SK-N-SH (cell line): ENCODE measurements at places on chromosomes 2 and 18.

GRCh38 chr2:65128297-65129190 is 1.4 kb downstream of the RAB1A start:
- DNase-seq, result no peak

GRCh38 chr2:213228638-213229037 is 55.6 kb upstream of the SPAG16 start:
- DNase-seq, result no peak

DNA sequence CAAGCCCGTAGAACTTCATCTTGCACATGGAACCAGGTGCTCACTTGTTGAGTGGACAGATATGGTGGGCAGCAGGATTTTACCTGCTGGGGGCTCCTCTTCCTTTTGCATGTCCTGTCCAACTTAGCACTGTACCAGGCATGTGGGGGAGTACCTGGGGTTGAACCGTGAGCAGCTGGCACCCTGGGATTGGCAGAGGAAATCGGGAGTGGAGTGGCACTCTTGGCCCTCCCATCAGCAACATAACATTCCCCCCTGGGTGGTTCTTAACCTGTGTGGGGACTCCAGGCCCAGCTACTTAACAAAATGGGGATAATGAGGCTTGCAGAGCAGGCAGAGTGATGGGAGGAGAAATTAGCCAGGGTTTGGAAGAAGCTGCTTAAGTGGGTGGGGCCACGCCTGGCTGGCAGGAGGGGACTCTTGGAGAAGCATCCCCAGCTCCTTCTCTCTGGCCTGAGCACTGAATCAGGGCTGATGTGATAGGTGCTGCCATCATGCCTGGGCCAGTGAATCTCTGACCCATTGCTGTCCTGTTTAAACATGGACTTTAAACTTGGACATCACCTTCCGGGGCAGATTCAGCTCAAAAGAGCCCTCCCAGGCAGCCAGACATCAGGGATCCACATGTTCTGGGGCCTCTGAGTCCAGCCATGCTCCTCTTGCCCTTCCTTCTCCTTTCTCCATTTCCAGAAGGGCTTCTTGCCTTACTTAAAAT is 15.5 kb downstream of the FOSL2 start:
- no peak for DNase-seq

- DNase-seq, result no peak
Observed at GRCh38 chr2:208006833-208007232, 18.5 kb downstream of the PLEKHM3 start.

DNA sequence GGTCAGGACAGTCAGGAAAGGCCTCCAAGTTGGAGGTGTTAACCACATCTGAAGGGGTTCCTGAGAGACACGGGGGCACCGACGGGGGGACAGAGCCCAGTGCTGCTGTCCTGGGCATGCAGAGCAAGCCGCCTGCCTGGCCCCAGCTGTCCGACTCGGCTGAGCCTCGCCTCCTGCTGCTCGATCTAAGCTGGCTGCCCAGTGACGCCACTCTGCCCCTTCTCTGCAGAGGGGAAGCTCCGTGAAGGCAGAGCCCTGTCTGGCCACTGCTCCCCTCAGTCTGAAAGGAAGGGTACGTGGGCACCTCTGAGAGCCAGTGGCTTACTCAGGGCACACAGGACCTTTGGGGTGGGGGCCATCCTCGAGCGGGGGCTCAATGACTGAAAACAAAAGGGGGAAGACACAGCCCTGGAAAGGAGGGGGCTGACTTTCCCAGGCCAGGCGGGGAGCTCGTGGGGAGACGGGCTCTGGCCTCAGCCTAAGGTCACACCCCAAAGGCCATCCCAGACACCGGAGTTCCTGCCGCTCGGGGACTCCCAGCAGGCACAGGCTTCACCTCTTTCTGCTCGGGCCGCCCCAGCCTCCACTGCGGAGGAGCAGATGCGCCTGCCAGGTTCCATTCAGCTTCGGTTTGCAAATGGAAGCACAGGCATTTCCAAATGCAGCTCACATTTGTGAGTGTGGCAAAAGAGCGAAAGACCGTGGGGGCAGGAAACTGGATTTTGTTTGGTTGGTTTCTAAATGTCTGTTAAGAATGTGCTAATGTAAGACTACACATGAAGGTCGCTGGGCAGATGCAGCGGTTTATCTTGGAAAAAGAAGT is 136.9 kb downstream of the HDAC4 start:
- no peak for DNase-seq

- DNase-seq, result no peak
Observed at GRCh38 chr2:95021023-95021416, 4.5 kb upstream of the MAL start.

DNA sequence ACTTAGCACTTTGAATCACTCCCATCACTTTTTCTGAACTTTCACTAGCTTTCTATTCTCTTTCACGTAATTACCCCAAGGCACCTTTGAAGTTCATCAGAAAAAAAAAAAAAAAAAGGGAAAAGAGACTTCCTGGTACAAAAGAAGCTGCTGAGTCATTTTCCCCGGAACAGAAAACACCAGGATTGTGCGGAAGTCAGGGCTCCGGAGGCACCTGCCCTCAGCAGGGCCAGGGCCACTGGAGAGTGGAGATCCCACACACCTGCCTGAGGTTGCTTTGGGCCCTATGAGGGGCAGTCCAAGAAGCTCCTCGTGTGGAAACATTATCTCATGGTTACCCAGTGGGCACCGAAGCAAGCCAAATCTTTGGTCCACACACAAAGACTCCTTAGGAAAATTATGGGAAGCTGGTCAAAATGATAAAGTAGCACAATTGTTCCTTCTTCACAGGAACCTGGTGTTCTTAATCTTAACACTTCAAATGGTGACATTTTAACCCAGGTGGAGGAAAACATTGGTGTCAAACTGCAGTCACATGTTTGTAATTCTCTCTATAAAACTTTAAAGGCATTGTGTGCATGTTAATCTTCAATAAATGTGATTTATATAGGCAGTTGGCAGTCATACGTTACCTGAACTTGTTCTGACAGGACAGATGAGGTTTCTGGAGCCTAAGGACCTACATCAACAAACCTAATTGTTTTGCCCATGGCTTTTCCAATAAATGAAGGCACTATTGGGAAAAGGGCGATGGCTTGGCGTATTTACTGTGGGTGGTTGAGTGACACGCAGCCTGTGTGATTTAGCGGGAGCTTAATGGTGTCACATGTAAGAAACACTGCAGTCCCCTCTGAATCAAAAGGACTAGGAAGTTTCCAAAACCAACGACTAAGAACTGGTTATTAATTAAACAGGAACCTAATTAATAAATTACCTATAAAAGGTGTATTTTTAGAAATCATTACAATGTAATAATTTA is 23.4 kb upstream of the FAM110C start:
- no peak for DNase-seq

GRCh38 chr2:71528131-71528591 is 74.8 kb downstream of the DYSF start:
- DNase-seq, result no peak

DNA sequence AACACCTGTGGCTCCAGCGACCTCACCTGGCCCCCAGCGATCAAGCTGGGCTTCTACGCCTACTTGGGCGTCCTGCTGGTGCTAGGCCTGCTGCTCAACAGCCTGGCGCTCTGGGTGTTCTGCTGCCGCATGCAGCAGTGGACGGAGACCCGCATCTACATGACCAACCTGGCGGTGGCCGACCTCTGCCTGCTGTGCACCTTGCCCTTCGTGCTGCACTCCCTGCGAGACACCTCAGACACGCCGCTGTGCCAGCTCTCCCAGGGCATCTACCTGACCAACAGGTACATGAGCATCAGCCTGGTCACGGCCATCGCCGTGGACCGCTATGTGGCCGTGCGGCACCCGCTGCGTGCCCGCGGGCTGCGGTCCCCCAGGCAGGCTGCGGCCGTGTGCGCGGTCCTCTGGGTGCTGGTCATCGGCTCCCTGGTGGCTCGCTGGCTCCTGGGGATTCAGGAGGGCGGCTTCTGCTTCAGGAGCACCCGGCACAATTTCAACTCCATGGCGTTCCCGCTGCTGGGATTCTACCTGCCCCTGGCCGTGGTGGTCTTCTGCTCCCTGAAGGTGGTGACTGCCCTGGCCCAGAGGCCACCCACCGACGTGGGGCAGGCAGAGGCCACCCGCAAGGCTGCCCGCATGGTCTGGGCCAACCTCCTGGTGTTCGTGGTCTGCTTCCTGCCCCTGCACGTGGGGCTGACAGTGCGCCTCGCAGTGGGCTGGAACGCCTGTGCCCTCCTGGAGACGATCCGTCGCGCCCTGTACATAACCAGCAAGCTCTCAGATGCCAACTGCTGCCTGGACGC is 4.9 kb downstream of the GPR35 start:
- peak; percentile 15 for DNase-seq

DNA sequence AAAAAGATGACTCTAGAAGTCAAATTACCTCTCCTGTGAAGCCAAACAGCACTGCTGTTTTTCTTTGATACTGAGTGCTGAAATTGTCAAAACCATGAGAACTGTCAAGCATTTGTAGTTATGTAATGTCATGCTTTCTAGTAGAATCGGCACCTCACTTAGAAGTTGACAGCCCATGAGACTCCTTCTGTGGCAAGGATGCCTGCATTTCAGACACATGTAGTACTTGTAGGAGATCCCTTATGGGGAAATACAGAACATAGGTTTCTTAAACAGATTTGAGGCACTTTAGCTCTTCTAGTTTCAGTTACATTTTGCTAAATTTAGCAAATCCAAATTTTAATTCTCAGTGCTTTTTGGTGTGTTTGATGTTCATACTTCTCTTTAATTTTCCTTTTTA is 15.7 kb downstream of the ZNF407 start:
- no peak for DNase-seq

GRCh38 chr18:49968644-49969309 is 155.4 kb upstream of the ACAA2 start:
- no peak for DNase-seq

GRCh38 chr2:227117852-227118251 is 46.2 kb downstream of the COL4A4 start:
- DNase-seq, result no peak

- no peak for DNase-seq
Observed at GRCh38 chr2:100580367-100581276, 17.8 kb downstream of the PDCL3 start.

DNA sequence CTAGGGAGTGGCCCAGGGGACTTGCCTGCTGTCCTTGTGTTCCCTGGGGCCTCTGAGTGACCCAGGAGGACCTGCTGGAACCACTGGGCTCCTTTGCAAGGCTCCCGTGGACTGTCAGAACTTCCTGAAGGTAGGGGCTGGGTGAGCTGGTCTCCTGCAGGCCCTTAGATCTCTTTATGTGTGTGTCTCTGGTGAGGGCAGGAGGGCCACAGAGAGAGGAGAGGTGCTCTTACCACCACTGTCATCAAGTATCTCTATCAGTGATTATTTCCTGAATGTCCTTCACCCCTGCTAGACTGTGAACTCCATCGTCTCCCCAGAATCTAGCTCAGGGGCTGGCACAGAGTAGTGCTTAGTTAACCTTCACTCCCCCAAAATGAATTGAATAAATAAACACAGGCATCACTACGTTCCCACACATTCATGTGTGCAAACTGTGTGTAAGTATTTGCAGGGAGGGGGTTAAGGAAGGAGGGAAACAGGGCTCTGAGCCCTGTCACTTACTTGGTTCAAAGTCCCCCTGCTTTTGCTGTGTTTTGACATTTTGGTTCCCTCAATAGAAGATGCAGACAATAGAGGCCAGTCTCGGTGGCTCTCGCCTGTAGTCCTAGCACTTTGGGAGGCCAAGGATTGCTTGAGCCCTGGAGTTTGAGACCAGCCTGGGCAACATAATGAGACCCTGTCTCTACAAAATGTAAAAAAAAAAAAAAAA is 100.8 kb upstream of the HAAO start:
- no peak for DNase-seq

DNA sequence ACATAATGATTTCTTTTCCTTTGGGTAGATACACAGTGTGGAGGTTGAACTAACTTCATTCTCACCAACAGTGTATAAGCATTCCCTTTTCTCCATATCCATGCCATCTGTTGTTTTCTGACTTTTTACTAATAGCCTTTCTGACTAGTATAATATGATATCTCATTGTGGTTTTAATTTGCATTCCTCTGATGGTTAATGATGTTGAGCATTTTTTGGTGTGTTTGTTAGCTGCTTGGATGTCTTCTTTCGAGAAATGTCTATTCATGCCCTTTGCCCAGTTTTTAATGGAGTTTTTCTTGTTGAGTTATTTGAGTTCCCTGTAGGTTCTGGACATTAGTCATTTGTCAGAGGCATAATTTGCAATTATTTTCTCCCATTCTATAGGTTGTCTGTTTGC is 59.8 kb downstream of the MARCHF4 start:
- no peak for DNase-seq

GRCh38 chr2:84639751-84640150 is 123.5 kb downstream of the DNAH6 start:
- DNase-seq, result no peak

- DNase-seq, result no peak
Observed at GRCh38 chr2:186485576-186485870, 537 bp upstream of the ZC3H15 start.

GRCh38 chr2:33168425-33168824 is 221.7 kb downstream of the LTBP1 start:
- DNase-seq, result no peak

DNA sequence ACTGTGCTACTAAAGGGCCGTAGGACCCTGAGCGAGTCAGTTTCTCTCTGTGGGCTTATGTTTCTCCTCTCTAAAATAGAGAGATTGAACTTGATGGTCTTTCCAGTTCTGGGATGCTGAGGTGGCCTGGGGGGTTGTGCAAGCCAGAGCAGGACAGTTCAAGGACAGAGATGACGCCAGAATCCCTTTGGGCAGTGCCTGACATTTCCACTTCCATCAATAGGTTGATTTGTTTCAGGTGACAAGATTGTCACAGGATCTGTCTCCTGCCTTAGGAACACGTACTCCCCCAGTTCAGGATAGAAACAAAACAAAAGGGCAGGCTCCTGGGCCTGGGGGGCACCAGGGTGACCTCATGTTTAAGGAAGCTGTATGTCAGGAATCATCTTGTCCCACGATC is 82.0 kb downstream of the XDH start:
- DNase-seq, result no peak

- no peak for DNase-seq
Observed at GRCh38 chr2:199405241-199405640, 52.5 kb downstream of the SATB2 start.

DNA sequence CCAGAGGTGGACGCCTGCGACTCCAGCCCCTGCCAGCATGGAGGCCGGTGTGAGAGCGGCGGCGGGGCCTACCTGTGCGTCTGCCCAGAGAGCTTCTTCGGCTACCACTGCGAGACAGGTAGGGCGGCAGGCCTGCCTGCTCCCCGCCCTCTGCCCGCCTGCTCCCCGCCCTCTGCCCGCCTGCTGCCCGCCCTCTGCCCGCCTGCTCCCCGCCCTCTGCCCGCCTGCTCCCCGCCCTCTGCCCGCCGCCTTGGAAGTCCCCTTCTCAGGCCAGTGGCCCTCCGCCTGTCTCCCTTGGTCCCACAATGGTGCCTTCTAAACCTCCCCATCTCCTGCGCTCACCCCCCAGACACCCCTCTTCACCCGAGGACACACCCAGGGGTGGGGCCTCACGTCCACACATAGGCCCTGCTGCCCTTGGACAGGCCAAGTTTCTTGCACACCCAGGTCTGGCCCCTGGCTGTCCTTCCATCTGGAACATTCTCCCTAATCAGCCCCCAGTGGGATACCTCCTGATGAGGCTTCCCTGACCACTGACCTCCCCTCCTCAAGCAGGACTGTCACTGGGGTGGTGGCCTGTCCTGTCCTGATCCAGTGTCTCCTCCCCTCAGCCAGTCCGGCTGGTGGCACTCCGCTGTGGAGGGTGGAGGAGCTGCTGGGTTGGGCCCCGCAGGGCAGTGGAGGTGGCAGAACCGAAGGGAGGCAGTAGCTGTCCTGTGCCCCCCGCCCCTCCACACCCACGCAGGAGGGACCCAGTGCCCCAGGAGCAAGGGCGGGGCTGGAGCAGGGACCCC is 37.9 kb downstream of the MTERF4 start:
- peak; percentile 64 for DNase-seq
